ENCODE measurements at places on chromosomes 11 and 22. TPM values are rescaled to one million over a fixed set of nuclear protein-coding genes. Genes with fewer than 3 reads are reported as not detected.

DNA sequence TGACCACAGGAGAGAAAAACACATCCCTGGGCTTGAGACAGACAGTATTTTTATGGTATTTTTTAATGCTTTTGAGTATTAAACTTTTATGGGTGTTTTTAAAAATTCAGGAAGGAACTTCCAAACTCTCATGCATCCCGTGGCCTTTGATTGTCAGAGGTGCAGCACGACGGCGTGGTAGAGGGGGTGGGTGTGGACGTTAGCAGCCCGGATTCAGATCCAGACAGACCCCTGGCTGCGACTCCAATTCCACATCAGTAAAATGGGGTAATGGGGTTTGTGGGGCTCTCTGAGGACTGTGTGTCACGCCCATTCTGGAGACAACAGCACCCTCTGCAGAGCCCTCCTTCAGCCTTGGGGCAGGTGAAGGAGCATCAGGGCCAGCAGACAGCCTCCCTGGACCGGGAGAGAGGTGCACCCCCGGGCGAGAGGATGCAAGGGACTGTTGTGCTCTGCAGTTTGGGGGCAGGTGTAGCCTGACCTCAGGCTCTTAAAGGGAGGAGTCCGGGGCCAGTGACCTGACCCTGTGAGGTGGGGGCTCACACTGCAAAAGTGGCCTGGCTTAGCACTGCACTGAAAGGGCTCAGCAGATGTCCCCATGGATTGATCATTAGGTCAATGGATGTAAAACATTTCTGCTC lies 1024.3 kb downstream of the TBC1D22A start:
- DNase-seq: no peak

- DNase-seq: no peak
Observed at GRCh38 chr11:110434952-110435779, 5.4 kb downstream of the FDX1 start.

- DNase-seq: no peak
Observed at GRCh38 chr11:128318856-128319474, 268.4 kb downstream of the ETS1 start.

The PLAAT3 gene
- total RNA-seq: 81.9 TPM

The FOSL1 gene
- total RNA-seq: 2.2 TPM

GRCh38 chr11:13965337-13965736 lies 2.8 kb downstream of the SPON1 start:
- no peak for DNase-seq

DNA sequence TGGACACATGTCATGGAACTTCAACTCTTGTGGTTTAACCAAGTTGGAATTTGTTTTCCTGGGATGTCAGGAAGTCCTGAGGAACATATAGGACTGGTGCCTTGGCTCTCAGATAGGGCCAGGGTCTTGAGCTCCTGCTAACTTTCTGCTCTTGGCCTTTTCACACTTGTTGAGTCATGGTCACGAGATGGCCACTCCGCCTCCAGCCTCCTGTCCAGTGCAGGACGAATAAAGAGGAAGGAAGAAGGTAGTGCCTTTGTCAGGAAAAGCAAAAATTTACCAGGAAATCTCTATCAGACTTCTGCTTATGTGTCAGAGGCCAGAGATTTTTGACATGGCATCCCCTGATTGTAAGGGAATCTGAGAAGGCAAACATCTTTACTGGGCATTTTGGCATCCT lies 89.1 kb upstream of the ARHGAP20 start:
- DNase-seq: no peak

The C1QTNF4 gene
- total RNA-seq: 1.3 TPM

The ABCC8 gene
- total RNA-seq: 4.9 TPM

GRCh38 chr11:74970852-74971395 lies 17.8 kb upstream of the NEU3 start:
- DNase-seq: no peak

- DNase-seq: no peak
Observed at GRCh38 chr11:19380375-19380774, 139.6 kb upstream of the E2F8 start.

DNA sequence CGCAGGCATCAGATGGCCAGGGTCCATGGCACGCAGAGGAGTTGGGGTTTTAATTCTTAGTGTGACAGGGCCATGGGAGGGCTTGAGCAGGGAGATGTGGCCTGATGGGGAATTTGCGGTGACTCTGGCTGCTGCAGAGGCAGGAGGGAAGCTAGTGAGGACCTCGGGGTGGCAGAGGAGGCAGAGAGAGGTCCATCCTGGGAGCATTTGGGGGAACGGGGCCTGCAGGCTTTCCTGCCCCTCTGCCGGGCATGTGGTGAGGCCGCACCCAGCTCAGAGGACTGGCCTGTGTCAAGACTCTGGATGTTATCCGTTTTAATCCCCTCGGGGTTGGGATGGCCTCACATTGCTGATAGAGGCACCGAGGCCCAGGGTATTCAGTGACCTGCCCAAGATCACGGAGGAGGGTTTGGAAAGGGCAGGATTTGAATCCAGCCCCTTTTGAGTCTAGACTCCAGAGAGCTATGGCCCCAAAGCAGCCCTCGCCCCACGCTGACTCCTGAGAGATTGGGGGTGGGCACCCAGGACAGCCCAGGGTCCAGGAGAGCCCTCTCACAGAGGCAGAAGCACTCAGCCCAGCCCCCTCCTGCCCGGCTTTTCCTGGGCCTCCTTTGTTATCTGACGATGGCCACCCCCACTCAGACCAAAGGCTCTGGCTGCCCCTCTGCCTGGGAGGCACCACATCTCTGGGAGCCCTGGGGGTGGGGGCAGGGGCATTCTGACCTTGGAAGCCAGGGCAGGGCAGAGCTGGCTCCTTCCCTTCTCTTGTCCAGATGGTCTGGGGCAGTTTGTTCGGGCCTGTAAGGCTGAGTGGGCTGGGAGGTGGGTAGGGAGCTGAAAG lies 13.9 kb downstream of the MGAT3 start:
- no peak for DNase-seq

- no peak for DNase-seq
Observed at GRCh38 chr22:24271386-24271854, 789 bp downstream of the SPECC1L start.

All from lower lobe of right lung (tissue), 2 donors.